ENCODE measurements at places on chromosomes 3 and 15.
A peak's percentile ranks its signal among the peaks of the same experiment; 100 is the strongest.

GRCh38 chr3:138057384-138057783, 47.4 kb downstream of the CLDN18 start:
- DNase-seq, result no peak

- DNase-seq, result no peak
These were observed 316.4 kb downstream of the CNTN4 start for GRCh38 chr3:2415083-2415482.

DNA sequence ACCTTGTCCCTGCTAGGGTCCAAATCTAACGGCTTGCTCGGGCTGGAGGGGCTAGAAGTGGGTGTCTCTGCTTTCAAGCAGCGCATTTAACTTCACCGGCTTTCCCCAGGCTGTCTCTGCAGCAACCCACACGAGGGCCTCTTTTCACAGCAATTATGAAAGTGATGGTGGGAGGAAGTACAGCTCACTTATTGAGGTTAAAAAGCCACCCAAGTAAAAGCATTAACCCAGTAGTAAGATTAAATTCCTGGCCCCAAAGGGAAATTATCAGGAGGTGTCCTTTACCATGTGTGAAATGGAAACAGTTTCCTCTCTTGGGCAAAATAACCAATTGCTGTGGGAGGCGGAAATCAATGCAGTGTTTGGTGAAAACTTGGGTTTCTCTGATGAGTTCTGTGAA, 41.1 kb downstream of the NGRN start:
- no peak for DNase-seq

DNA sequence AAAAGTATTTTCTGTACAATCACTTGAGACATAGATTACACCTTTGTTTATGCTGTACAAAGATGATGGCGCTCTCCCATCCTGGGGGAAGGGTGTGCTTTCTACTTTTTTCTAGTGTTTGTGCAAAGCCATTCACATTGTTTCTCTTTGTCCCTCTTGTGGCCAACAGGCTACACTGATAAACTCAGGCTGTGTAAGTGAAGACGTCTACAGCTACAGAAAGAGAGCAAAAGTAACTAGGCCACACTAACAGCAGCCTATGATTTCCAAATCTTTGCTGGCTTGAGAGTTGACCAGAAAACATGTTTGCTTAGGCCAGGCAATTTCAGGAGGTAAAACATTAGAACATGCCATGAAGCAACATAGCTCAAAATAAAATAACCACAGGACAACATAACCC, 75.1 kb downstream of the FOXB1 start:
- DNase-seq, result no peak

DNA sequence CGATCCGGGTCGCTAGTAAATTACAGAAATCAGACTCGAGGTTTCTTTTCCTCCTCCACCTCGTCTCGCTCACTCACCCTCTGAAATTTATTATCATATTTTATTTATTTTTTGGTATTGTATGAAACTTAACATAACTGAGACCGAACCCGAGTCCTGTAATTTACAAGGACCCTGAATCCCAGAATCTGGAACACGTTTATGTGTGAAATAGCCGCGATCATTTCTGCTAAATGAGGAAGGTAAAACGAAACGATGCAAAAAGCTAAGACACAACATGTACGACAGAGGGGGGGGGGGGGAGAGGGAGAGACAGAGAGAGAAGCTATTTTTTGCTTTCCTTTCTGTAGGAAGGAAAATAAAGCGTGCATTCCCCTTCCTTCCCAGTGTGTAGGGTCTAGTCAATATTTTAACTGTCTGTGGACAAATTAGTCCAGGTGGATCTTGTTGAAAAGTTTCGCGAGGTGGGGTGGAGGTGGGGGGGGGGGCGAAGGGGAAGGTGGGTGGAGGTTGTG, 1.6 kb downstream of the BBX start:
- peak; percentile 54 for DNase-seq

GRCh38 chr3:142947352-142947751, 16.1 kb downstream of the PAQR9 start:
- no peak for DNase-seq

DNA sequence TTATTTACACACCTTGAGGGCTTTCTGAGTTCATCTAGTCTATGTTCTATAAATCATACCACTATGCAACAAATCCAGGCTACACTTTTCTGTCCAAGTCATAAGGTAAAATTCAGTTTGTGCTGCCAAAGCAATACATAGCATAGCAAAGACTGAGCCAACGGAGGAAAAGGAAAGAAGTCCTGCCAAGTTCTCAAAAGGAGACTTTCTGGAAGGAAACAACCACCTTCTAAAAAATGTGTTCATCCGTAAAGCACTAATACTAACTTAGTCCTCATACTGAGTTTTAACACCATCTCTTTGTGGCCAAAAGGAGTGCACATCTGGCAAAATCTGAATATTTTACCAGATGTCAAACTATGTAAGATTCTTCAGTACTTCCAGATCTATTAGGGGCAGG, 620.2 kb downstream of the RBMS3 start:
- no peak for DNase-seq

DNA sequence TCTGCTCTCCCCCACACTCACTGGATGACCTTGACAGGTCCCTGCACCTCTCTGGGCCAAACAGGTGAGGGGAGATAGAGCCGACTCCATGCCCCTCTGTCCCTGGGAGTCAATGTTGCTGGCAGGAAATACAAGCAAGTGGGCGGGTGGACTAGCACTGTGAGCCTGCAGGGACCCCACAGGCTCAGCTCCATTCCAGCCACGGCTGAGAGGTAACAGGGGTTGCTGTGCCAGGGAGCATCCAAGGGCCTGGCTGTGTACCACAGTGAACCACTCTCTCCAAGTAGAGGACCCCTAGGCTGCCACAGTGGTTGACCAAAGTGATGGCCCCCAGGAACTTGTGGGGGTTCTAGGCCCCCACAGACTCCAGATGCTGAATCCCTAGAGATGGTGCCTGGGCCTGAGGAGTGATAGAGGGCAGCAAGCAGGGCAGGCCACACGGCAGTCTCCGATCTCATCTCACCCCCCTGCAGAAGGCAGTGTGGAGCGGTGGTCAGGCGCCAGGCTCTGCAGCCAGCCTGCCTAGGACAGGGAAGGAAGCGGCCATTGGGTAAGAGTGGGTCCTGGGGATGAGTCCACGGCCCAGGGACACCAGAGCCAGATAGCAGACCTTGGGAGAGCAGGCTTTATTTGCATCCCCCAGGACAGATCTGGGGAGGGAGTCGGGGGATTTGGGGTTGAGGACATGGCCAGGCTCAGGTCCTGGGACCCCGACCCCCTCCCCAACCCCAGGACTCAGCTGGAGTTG, 3.2 kb downstream of the TNNC1 start:
- DNase-seq, result no peak

DNA sequence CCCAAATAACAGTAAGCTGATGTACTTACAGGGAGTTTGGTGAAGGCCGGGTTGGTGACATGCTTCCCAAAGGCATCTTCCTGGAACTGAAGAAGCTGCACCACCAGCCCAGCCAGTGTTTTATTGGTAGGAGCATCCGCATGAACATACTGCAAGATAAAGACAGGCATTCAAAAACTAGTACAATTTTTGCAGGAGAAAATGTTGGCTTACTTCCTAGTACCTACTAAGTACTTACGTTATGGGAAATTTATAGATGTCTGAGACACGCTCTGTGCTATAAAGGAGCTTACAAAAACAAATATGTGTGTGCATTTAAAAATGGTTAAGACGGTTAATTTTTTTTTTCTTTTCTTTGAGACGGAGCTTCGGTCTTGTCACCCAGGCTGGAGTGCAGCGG, 8.9 kb downstream of the SMARCC1 start:
- no peak for DNase-seq
